ENCODE measurements at places on chromosomes 3 and 15.
A peak's percentile ranks its signal among the peaks of the same experiment; 100 is the strongest.

DNA sequence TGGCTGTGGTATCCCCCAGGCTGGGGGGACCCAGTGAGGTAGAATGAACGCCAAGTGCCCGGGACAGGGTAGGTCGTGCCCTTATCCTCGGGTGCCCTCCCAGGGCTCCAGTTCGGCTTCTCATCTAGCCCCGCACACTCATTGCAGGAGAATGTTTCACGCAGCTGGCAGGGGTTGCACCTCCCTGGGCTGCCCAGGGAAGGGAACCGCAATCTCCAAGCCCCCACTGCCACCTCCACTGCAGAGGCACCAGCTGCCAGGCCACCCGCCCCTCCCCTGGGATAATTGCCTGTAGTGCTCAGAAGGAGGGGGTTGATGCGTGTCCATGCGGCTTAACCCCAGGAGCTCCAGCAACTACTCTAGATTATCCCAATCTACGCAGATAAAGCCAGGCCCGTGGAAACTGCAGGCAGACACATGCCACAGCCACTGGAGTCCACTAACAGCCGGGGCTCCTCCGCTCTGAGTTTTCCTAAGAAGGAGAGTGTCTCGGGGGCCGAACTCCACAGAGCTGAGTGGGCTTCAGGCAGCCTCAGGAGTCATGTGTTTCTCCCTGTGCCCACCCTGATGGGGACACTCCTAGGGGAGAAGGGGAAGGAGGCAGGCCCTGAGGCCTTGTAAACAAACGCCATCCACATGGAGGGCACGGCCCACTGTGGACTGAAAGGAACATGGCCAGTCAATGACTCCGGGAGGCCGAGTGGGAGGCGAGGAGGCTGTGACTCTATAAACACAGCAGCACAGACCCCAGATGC is 137.2 kb upstream of the IQSEC1 start:
- DNase-seq: no peak

DNA sequence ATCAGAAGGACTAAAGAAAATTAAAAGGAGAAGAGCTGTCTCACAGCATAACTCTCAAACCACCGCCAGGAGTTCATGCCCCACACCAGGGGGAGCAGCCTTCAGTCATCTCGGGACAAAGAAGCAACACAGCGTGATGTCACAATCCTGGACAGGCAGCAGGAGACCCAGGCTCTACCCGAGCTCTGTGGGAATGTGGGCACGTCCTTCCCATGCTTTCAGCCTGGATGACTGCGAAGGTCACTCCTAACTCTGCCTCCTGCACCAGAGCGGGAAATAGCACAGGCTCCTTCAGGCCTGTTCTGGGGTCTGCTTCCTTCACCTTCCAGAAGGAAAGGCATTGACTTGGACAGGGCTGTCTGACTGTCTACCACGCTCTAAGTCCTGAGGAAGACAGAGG is 31.3 kb downstream of the NOX5 start:
- no peak for DNase-seq

DNA sequence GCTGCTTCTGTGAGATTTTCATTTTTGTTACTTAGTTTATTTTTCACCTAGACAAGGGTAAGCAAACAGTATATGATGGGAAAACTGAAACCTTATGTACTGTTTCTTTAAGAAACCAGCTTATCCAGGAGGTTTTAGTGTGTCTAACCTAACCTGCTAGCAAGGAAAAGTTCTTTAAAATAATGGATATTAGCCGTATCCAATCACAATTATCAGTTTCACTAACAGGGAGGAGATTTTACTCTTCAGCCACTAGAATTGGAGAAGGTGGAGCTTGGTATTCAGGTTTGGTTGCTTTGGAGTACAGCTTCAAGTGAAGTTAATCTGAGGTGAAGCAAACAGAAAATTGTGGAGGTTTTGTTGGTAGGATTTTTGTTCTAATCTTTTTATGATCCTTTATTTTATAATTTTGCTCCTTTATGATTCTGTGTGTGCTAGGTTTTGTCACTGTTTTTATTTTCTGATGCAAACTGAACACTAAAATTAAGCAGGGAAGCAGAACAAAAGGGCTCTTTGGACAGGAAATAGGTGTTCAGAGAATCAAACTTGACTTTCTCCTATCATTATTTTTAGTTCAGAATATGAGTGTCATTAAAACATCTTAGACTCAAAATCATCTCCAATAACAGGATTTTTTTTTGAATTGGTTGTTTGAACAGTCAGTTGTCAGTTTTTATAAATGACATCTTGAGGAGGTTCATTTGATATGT is 13.0 kb downstream of the ZFAND6 start:
- no peak for DNase-seq

GRCh38 chr15:56052395-56053045 is 59.1 kb upstream of the NEDD4 start:
- DNase-seq: peak; percentile 13

- no peak for DNase-seq
Measured at GRCh38 chr3:138946663-138947494, at the start of the genes FOXL2 and FOXL2NB. TSS of gene FOXL2 (minus strand) at chr3:138947137. CDS start at chr3:138946722, 415 bp downstream. TSS of gene FOXL2NB (plus strand) at chr3:138947217. CDS start at chr3:138947365, 148 bp downstream.

- DNase-seq: no peak
Measured at GRCh38 chr3:130644628-130645253, 101.9 kb downstream of the PIK3R4 start.

DNA sequence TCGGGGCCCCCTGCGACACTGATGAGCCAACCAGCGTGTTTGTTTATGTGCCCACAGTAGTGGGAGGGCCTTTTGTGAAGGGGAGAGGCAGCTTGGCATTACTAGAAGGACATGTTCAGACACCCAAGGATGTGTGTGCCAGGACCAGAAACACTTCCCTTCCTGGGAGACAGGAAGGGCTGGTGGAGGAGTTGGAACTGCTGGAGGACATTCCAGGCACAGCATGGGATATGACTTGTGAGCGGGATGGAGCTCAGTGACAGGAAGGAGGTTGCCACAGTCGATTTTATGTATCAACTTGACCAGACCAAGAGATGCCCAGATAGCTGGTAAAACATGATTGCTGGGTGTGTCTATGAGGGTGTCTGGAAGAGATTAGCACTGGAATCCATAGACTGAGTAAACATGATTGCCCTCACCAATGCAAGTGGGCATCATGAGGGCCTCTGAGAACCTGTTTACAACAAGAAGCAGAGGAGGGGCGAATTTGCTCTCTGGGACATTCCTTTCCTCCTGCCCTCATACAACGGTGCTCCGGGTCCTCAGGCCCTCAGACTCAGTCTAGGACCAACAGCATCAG is 106.4 kb upstream of the TLE3 start:
- no peak for DNase-seq

GRCh38 chr3:17137321-17137826 is 252.6 kb downstream of the PLCL2 start:
- DNase-seq: no peak

DNA sequence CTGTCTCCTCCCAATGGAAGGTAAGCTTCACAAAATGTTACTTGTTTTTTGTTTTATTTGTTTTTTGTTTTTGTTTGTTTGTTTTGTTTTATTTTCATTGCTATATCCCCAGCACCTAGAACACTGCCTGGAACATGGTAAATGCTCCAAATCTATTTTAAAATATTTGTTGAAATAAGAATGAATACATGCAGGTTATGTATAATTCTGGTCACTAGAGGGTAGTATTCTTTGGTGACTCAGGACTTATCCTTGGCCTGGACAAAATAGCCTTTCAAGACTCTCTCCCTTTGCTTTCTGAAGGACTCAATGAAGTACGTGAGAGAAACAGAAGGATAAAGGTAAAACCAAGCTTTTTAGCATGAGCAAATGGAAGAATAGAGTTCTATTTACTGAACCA is 46.9 kb upstream of the PPP2R3A start:
- no peak for DNase-seq

Measured in GM12891 (cell line).